Activated CD4-positive, alpha-beta memory T cell treated with anti-CD3 and anti-CD28 coated beads, Interleukin-2, amount 10 ng/mL, durations not matched to agents 7 days and 5 days (primary cell): ENCODE measurements at places on chromosomes 4 and X.
A peak's percentile ranks its signal among the peaks of the same experiment; 100 is the strongest.

DNA sequence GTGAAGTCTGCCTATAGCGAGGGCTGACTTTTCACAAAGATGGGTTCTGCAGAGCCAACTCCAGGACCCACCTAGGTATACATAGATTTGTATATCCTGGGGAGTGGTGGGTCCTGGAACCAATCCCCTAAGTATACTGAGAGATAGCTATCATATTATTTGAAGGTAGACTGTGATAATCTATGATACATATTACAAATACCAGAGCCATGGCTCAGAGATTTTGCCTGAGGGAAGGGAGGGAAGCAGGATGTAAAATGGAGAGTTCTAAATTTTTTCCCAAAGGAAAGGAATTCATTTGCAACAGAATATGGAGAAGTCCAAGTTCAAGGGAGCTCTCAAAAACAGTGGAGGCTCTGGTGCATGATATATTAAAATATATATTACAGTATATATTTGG is 7.2 kb downstream of the TCEAL3 start:
- DNase-seq = no peak

DNA sequence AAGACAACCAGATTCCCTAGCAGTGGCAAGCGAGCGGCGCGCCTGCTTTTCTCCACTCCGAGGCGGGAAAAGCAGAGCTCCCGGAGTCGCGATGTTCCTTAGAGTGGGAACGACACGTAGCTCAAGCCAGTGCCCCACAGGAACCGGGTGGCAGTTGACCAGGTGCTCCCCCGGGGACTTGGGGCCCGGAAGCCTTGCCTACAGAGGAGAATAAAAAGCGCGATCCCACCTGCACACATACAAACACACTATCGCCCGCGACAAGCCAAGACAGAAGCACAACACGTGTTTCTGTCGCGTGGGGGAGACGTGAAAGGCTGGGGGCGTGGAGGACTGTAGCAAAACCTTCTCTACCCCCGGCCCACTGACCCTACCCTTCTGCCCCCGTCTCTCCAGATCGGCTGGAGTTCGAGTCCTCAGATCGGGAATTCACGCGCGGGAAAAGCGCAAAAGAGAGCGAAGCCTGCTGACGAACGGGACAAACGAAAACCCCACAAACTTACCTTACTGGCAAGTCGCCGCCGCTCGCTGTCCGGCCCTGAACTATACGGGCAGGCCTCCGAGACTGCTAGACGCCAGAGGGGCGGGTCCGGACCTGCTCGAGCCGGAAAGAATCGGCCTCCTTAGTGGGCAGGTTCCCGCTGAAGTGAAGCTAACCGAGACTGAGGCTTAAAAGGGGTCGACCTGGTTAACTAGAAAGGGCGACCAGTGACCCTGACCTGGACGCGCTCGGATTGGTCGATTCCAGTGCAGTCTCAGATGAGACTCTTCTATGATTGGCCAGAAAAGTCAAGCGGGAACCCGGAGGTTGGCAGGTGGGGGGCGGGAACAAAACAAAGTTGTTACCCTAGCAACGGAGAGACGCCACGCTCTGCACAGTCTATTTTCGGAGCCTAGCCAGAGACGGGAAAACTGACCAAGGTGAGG is at the start of the genes DNAAF6 and NUP62CL:
Gene DNAAF6, plus strand, starts transcription at position 842 of the 927 bp plus-strand sequence. CDS start 6,265 bp downstream, outside the sequence.
Gene NUP62CL, minus strand, starts transcription at position 664 of the 927 bp plus-strand sequence. CDS start 31,287 bp downstream, outside the sequence.
- peak; percentile 70 for DNase-seq

- no peak for DNase-seq
These were observed 602.2 kb downstream of the IL15 start for GRCh38 chr4:142238589-142238988.

DNA sequence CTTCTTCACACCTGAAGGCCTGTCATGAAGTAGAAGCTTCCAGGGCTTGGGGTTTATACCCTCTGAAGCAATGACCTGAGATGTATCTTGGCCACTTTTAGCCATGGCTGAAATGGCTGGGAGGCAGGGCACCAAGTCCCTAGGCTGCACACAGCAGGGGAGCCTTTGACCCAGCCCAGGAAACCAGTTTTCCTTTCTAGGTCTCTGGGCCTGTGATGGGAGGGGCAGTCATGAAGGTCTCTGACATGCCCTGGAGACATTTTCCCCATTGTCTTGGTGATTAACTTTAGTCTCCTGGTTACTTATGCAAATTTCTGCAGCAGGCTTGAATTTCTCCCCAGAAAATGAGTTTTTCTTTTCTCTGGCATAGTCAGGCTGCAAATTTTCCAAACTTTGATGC is 511.0 kb upstream of the KLHL4 start:
- DNase-seq = no peak

DNA sequence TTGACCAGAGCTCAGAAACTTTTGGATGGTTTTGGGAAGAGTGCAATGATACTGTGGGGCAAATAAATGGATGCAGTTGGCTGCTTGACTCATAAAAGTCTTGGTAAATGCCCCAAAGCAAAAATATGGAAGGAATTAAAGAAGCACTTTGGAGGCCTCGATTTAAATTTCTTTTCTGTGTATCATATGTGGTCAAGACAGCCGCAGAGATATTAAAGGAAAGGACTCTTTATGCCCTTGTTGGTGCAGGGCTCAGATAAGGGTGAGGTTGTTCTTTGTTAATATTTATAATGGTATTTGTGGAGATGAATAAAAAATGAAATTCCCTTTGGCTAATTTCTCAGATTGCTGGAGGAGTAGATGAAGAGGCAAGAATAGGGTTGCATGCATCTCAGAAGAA is 90.2 kb downstream of the NHS start:
- no peak for DNase-seq

- DNase-seq = no peak
These were observed 313.0 kb upstream of the GRID2 start for GRCh38 chr4:91990726-91991125.

DNA sequence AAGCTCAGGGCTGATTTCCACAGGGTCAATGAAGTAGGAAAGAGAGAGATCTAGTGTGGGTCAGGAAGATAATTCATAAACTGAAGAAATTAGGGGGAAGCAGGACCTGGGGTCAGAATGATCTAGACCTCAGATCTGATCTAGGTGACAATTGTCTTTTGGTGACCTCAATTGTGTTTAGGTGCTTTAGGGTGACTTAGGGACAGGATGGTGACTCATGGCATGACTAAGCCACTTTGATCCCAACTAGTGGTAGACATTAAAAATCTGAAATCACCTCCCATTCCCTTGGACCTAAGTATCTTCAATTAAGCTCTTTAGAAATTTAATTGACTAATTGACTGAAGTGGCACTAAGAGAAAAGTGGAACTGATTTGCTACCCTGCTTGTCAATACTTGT is 36.7 kb upstream of the GRXCR1 start:
- DNase-seq = no peak

- no peak for DNase-seq
These were observed 136.5 kb downstream of the AASDH start for GRCh38 chr4:56250776-56251175.

- DNase-seq = no peak
These were observed 125.4 kb downstream of the PDLIM5 start for GRCh38 chr4:94577136-94577535.

DNA sequence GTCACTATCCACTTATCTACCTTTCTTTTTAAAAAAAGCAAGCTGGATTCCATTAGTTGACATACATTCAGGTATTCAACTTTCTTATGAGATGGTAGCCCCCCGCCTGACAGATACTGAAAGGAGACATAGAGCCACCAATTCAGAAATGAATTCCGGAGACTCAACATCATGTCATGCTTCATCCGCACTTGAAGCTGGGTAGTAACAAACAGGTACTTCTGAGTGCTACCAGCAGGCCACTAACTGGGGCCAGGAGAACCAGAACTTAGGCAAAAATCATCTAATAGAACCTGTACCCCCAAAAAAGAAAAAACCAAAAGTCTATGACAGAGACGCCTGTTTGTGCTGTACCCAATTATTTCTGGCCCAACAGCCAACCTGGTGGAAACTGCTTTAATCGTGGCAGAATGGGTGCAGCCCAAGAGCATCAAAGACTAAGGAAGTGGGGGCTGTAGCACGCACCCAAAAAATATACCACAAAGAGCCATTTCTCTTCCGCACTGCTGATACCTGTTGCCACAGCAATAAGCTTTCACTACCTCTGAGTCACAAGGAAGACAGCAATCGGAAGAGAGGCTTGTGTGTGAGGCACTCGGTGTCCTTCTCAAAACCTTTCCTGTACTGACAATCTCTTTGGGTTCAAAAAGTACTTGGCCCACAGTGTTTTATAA is 84.8 kb downstream of the AFAP1 start:
- DNase-seq = peak; percentile 82

- DNase-seq = no peak
These were observed 98.5 kb upstream of the MAP3K15 start for GRCh38 chrX:19613645-19614323.

DNA sequence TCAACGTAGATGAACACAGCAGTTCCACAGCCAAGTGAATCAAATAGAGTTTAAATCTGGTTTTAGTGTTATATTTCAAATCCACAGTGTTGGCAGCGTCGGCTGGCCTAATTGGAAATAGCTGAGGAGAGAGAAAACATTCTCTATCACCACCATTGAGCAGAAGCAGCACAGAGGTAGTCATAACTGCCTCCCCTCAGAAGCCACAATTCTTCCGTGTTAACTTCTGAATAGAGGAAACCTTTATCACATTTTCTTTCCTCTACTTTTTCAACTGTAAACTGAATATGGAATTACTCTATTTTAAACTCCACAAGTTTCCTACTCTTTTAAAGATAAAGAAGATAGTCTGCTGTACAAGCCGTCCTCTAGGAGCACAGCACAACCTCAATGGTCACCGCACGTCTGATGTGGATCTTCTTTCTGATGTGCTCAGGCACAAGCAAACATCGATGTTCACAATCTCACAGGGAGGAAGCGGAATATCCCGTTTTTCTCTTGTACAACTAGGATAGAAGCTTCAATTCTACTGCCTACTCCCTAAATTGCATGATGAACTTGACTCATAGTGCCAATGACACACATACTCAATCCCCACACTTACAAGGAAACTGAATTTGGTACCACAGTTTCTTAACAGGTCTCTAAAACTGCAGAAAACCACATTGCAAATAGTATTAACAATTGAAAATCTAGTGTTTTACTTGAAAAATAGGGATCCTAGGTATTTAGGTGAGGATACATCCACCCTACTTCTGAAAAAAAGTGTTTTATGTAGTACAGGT is 217.8 kb upstream of the ETNPPL start:
- DNase-seq = no peak

- DNase-seq = no peak
These were observed 20.9 kb downstream of the HMGB3 start for GRCh38 chrX:151004085-151004484.

DNA sequence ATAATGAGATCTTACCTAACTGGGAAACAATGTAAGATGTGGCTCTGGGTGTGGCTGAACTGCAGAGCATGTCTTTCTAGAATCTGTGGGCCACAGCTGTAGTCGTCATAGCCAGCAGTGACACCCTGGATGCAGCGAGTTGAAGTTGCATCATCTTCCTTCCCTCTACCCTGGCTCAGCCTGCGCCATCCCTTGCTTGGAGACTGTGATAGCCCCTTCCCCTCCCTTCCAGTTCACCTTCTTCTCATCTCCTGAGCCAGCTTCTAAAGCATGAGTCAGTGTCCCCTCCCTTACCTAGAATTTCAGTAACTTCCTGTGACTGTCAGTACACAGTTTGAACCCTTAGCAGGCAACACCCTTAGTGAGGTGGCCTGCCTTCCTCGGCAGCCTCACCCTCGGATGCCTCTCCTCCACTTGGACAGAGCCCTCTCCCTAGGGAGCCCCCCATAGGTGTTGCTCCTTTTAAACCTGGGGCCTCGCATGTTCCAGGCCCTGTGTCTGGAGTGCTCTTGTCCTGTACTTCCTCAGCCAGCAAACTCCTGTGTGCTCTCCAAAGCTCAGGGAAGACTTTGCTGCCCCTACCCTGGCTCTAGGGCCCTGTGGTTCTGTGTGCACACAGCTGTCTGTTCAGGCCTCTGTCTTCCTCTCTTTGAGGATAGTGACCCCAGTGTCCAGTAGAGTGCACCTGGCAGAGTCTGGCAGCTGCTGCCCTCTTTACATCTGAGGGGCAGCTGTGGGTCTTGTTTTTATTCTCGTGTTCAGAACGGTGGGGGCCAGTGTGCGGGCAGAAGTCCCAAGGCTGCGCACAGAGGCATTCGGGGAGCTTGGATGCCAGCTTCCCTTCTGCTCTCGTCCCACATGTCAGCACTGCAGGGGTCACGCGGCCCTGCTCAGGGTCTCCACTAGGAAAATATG is 43.7 kb upstream of the TADA2B start:
- DNase-seq = peak; percentile 79

- no peak for DNase-seq
These were observed 56.0 kb downstream of the SPRY1 start for GRCh38 chr4:123452616-123453015.

GRCh38 chr4:48073567-48074103 is 57.1 kb downstream of the NIPAL1 start:
- no peak for DNase-seq
